ENCODE measurements at places on chromosomes 11 and 22. TPM values are rescaled to one million over a fixed set of nuclear protein-coding genes. Genes with fewer than 3 reads are reported as not detected.

DNA sequence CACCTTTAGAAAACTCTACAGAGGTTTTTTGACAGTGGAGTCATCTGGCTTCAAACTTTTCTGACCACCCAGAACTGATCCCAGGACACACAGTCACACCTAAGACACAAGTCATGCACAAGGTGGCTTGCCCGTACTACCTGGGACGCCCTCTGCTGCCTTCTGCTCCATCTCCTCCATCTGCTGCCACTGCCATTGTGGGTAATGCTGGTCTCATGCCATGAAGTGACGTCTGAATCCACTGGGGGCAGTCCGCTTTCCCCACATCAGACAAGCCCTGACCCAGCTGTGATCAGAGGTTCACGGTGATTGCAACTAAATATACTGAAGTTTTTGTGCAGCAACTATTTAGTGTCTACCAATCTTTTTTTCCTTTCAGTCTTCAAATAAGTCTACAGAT lies 5.4 kb upstream of the NDUFS8 start:
- no peak for DNase-seq

DNA sequence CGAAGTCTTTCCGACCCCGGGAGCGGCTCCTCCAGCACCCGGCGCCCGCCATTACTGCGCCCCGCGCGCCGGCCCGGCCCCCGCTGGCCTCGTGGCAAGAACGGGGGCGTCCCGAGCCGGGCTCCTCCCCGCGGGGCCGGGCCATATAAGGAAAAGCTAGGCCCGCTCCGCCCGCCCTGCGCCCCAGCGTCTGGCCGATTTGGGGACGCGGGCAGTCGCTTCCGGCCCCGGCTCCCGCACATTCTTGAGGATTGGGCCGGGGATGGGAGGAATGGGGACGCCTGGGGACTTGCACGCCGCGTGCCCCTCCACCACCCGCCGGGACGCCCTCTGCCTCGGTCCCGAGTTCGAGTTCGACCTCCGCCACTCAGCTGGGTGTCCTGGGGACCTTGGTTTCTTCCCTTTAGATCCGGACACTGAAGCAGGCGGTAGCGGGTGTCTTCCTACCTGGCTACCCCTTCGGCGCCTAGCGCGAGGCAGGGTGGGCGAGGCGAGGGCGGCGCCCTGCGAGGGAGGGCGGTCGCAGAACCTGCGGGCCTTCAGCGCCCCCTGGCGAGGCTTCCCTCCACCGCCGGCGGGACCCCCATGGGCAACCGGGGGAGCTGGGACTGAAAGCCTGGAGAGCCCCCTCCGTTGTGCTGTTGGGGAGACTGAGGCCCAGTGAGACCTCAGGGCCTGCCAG lies 3.8 kb downstream of the SMTN start:
- peak; percentile 80 for DNase-seq

DNA sequence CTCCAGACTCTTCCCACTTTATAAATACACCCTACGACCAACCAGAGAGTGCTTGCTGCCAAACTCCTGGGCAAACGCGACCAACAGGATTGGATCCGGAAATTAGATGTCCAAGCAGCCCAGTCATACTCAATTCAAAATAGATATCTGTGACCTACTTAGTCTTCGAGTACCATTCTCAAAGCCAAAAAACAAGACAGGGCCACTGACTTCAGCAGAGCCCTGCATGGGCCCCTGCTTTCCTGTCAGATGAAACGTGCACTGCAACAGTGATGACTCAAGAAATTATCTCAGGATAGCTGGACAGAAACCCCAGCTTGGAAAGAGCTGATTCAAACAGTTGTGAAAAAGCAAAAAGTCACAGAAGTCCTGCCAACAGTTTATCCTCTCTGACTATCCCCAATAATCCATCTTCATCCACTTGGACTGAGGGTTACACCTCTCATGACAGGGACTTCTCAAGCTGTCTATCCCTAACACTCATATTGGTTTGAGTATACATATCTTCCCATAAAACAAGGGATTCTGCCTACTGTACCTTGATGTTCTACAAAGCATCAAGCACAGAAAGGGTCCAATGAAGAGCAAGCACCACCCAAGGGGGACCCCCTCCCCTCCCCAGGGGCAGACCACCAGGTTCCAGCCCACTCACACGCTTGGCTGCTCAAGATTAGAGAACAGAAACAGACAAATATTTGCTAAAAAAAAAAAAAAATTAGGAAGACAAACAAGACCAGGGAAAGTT lies 17.4 kb downstream of the SMCO4 start:
- DNase-seq = no peak

- DNase-seq = no peak
Measured at GRCh38 chr22:28759861-28760560, 12.5 kb upstream of the CCDC117 start.

GRCh38 chr11:117606211-117606610 lies 190.8 kb downstream of the DSCAML1 start:
- DNase-seq = no peak

DNA sequence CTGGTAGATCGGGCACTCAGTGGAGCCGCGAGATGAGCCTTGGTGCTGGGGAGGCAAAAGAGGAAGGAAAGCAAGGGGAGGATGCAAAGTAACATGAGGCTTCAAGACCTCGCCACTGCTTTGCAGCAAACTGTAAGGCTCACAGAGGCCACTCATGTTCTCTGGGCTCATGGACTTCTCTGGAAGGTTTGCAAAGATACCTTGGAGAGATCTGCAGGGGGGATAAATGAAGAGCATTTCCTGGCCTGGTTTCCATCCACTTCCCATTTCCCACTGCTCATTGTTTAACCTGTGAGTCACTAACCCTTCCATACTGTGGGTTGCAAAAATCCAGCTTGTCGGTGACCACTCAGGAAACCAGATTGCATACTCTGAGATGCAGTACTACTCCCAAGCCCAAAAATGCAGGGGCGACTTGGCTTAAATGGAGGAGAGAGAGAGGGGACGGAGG lies 38.5 kb downstream of the OSBP2 start:
- DNase-seq = no peak

- no peak for DNase-seq
Measured at GRCh38 chr11:28835790-28836189, 727.6 kb downstream of the METTL15 start.

DNA sequence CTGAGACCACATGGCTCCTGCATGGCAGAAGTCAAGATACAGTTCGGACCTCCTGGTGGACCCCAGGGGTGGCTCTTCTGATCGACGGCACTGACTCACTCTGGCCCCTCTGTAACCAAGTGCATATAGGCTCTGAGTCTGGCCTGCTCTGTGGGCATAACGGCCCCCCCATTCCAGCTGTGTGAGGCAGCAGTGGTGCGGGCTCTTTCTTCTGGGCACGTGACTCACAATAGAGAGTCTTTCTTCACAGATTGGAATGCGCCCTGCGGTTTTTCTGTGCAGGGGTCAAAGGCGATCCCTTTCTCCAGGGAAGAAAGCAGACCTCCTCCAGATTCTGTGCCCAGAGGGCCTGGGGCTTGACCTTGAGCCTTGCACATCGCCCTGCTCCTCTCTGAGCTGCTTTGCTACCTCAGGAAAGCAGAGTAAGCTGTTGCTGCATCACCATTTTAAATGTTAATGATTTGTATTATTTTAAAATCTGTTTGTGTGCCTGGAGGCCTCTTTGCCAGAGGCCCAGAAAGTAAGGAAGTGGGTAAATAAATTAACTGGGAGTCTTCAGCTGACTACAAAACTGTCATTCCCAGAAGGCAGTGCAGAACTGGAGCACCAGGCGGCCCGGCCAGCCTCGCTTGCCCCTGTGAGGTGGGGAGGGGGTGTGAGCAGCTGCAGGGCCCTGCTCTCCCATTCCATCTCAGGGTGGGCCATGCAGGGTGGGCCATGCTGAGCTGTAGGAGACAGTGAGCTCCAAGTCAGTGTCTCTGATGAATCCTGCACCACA lies 199.0 kb downstream of the GRIK4 start:
- no peak for DNase-seq

DNA sequence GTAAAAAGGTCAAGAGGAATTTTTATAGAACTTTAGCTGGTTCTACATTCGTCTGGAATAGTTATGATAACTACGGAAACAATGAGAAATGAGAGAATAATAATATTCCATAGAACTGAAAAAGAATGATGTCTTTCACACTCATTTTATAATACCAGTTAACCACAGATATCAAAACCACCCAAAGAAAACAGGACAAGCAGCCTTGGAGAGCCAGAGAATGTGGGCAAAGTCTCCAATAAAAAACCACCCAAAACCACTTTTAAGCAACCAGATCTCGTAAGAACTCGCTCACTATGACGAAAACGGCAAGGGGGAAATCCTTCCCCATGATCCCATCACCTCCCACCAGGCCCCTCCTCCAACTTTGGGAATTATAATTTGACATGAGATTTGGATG lies 60.8 kb downstream of the ARHGAP32 start:
- no peak for DNase-seq

- no peak for DNase-seq
Measured at GRCh38 chr11:110886288-110886970, 174.2 kb upstream of the ARHGAP20 start.

DNA sequence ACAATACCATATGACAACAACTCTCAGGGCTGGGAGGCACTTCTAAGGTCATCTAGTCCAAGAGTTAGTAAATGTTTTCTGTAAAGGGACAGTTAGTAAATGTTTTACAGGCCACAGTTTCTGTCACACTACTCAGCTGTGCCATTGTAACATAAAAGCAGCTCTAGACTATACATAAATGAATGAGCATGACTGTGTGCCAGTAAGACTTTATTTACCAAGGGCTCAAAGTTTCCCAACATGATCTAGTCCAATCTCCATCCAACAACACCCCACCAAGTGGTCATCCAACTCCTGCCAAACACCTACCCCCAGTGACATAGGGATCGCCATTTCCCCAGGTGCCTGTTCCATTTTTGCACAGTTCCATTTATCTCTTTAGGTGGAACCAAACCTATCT lies 12.1 kb downstream of the SERGEF start:
- no peak for DNase-seq

DNA sequence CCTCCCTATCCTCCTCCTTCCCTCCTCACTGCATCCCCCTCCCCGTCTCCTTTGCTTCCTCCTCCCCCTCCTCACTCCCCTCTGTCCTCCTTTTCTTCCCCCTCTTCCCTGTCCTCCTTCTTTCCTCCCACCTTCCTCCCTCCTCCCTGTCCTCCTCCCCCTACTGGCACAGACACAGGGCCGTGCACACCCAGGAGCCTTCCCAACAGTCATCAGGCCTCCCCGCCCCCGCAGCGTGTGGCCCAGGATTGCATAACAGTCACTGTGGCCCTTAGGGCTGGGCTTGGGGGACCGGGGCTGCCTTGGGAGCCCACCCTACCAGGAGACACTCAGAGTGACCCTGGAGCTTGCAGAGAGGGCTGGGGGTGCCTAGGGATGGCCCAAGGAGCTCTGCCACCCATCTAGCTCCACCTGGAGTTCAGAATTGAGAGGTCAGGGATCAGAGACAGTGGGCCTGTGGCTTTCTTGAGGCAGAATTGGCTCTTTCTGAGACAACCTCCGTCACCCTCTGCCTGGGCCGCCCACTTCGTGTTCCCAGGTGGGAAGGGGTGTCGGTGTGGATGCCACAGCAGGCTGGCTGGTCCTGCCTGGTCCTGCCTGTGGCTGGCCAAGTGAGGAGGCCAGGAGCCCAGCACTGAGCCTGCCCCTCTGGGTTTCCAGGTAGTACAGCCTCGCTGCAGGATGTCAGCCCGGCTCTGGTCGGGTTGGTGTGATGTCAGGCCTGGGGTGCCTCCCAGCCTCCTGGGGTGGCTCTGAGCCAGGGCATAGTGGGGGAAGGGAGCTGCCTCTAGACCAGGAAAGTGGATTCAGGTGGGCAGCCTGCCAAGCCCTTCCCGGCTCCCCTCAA lies 1.6 kb downstream of the SPI1 start:
- DNase-seq = no peak

DNA sequence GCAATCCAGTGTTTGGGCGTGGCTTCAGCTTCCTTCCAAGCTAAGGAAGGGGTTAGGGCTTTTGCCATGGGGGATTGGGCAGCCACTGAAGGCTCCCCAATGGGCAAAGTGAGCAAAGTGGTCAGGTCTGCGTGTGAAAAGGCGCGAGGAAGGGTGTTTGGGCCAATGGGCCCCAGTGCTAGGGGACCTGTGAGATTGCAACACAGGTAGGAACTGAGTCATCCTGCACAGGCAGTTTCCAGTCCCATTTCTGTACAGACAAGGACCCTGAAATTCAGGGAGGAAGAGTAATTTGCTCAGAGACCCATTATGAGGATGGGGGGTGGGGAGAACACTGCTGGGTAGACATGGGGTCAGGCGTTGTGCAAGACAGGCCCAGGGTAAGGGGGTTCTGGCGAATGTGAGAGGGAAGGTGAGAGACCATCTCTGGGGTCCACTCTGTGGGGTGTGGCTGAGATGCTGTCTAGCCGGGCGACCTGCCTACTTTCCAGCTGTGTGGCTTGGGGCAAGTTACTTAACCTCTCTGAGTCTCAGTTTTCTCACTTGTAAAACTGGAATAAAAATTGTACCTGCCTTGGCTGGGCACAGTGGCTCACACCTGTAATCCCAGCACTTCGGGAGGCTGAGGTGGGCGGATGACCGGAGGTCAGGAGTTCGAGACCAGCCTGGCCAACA lies 7.3 kb downstream of the CCDC88B start:
- DNase-seq = no peak

GRCh38 chr22:24001314-24001713 lies 3.9 kb downstream of the GSTT4 start:
- DNase-seq = no peak

GRCh38 chr11:69086152-69087132 lies 37.7 kb downstream of the TPCN2 start:
- DNase-seq = no peak

- no peak for DNase-seq
Measured at GRCh38 chr11:9530020-9530621, 43.3 kb upstream of the WEE1 start.

Gene FAM180B
- total RNA-seq = 0.47 TPM

Gene WNT11
- 0.57 TPM for total RNA-seq

Gene CEND1
- total RNA-seq = 0.63 TPM

Gene RIN1
- 1.9 TPM for total RNA-seq

Gene LDHAL6A
- not detected for total RNA-seq

Gene E2F8
- 0.21 TPM for total RNA-seq

Gene ARL2
- total RNA-seq = 17.2 TPM

Gene DNAJB7
- not detected for total RNA-seq

Gene ANO5
- 0.05 TPM for total RNA-seq

Gene GCAT
- total RNA-seq = 0.78 TPM
